ENCODE measurements at places on chromosomes 6 and 20.

GRCh38 chr6:34697544-34697836 lies 923 bp upstream of the ILRUN start:
- no peak for DNase-seq

DNA sequence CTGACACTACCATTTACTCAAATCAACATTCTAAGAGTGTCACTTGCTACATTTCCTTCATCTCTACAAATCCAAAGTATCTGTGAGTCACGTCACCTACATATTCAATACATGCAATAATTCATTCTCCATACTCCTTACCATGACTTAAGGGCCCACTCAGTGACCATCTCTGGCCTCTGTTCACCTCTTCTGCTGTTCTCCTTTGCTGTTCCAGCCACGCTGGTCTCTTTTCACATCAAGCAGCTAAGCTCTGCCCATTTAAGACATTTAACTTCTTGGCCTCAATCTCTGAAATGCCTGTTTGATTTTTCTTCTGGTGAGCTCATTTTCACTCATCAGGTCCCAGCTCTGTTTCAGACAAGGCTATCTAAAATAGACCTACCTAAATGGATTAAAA lies 46.5 kb downstream of the HFE start:
- no peak for DNase-seq

GRCh38 chr20:47382746-47383415 lies 26.4 kb upstream of the ZMYND8 start:
- no peak for DNase-seq

GRCh38 chr20:49590163-49591017 lies 22.5 kb upstream of the PTGIS start:
- no peak for DNase-seq

DNA sequence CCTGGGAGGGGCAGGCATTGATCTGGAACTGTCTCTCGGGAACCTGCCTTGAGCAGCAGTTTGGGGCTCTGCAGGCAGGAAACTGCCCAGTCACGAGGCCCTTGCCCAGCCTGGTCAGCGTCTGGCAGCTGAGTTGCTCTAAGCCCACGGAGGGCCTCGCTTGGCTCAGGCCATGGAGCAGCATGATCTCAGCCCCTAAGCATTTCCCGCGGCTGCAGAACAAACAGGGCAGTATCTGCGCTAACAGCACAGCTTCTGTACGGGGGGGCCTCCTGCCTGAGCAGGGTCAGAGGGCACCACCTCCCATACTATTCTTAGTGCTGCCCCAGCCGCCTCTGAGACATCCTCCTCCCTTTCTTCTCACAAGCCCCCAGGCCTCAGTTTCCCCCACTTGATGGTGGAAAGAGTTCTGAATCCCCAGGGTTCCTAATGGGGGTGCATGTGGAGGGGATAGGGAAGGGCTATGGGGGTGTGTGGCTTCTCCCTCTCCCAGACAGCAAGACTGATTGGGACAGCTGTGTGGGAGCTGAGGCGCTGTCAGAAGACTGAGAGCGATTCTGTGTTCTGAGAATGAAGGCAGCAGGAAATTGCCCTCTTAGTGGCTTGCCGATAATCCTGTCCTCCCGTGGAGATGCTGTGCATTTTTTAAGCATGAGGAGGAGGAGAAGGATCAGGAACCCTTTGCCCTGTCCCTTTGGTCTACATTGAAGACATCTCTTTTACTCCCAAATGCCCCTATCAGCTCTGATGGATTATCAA lies 46.4 kb downstream of the MOCS1 start:
- peak; percentile 49 for DNase-seq

GRCh38 chr20:48492015-48492714 lies 335.6 kb downstream of the PREX1 start:
- no peak for DNase-seq

- DNase-seq, result no peak
Observed at GRCh38 chr6:45677381-45678284, 299.9 kb upstream of the SUPT3H start.

Data from T1000 (cell line).